A549 treated with Mapracorat at 1 μM for 4 hours (cell line): ENCODE measurements at places on chromosomes 3 and 15. TPM values are rescaled to one million over a fixed set of nuclear protein-coding genes. Genes with fewer than 3 reads are reported as not detected.

NPAP1 gene
- total RNA-seq: not detected in 5 replicates

ACSBG1 gene
- total RNA-seq: 0.13 to 0.31 TPM (median 0.19 TPM) in 4 of 5 replicates, not detected in the other

CEMIP gene
- 0.82 to 2.0 TPM (median 1.2 TPM) in 5 replicates for total RNA-seq

MAP1A gene
- 0.57 to 0.66 TPM (median 0.64 TPM) in 5 replicates for total RNA-seq

LYZL4 gene
- total RNA-seq: not detected in 5 replicates

ATP2B2 gene
- 0.06 to 0.22 TPM (median 0.09 TPM) in 5 replicates for total RNA-seq

ROPN1 gene
- total RNA-seq: not detected in 5 replicates

SERPINI2 gene
- not detected in 5 replicates for total RNA-seq

SCG5 gene
- total RNA-seq: 1.9 to 2.4 TPM (median 2.3 TPM) in 5 replicates

ZNF80 gene
- total RNA-seq: not detected in 5 replicates
